ENCODE measurements at places on chromosomes 1 and 21. TPM values are rescaled to one million over a fixed set of nuclear protein-coding genes. Genes with fewer than 3 reads are reported as not detected.

GRCh38 chr1:53502641-53503432 lies 43.6 kb downstream of the DMRTB1 start:
- no peaks in the 10 kb centered on the region for H3K36me3 ChIP-seq
- H3K4me1 ChIP-seq, result peaks cover 2% of the 10 kb centered on the region
- H3K27ac ChIP-seq, result no peak overlapping the region

GRCh38 chr1:207459008-207459407 lies 4.9 kb downstream of the CR2 start:
- no peaks in the 10 kb centered on the region for H3K36me3 ChIP-seq
- no peak for DNase-seq
- no peak overlapping the region for H3K27ac ChIP-seq
- no peak overlapping the region for H3K4me3 ChIP-seq
- H3K4me1 ChIP-seq, result peaks cover 13% of the 10 kb centered on the region

- no peak overlapping the region for H3K4me3 ChIP-seq
- no peaks in the 10 kb centered on the region for H3K4me1 ChIP-seq
- no peaks in the 10 kb centered on the region for H3K27me3 ChIP-seq
- no peaks in the 10 kb centered on the region for H3K36me3 ChIP-seq
- DNase-seq, result no peak
These were observed 181.2 kb downstream of the DPYD start for GRCh38 chr1:97739596-97740103.

- H3K4me1 ChIP-seq, result no peaks in the 10 kb centered on the region
- H3K27me3 ChIP-seq, result no peaks in the 10 kb centered on the region
- no peak overlapping the region for H3K27ac ChIP-seq
- no peaks in the 10 kb centered on the region for H3K36me3 ChIP-seq
- no peak overlapping the region for H3K4me3 ChIP-seq
These were observed 130.4 kb downstream of the HS2ST1 start for GRCh38 chr1:87044840-87045239.

GRCh38 chr1:240151136-240151735 lies 59.6 kb downstream of the FMN2 start:
- no peaks in the 10 kb centered on the region for H3K36me3 ChIP-seq
- DNase-seq, result no peak
- H3K27me3 ChIP-seq, result no peaks in the 10 kb centered on the region
- no peak overlapping the region for H3K4me3 ChIP-seq
- H3K4me1 ChIP-seq, result no peaks in the 10 kb centered on the region
- no peak overlapping the region for H3K27ac ChIP-seq

- DNase-seq, result no peak
- peaks cover 84% of the 10 kb centered on the region for H3K27me3 ChIP-seq
- H3K27ac ChIP-seq, result no peak overlapping the region
- H3K4me1 ChIP-seq, result no peaks in the 10 kb centered on the region
These were observed 65.0 kb upstream of the DISP3 start for GRCh38 chr1:11413986-11414391.

DNA sequence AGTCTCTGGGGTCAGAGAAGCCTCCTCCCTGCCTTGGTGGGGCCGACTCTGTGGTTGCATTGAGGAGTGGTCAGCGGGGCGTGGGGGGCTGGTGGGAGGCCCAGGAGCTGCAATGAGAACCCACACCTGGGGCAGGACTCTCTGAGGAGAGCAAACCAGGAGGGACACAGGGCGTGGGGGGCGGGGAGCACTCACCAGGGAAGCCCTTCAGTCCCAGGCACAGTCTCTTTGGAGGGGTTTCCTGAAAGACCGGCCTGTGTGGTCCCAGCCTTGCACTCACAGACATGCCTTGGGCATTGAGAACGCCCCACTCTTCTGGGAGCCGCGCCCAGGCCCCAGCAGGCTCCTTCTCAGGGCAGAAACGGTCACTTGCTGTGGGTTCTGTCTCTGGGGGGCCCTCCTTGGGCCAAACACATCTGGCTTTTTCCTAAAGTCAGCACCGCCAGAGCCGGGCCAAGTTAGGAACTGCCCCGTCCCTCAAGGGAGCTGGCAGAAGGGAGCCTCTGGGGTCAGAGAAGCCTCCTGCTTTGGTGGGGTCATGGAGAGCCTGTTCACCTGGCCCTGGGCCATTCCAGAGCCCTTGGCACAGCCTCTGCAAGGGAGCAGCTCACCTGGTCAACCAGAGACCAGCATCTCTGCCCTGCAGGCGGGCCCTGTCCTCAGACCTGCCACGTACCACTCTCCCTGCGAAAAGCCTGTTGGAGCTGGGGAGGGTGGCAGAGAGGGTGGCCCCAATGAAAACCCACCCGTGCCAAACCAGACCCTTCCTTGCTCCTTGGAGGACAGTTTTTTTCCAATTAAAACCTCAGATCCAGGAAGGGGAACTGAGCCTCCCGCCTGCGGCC lies 59.9 kb upstream of the TTC34 start:
- H3K27ac ChIP-seq, result no peak overlapping the region
- no peak overlapping the region for H3K4me3 ChIP-seq
- H3K4me1 ChIP-seq, result no peaks in the 10 kb centered on the region
- no peaks in the 10 kb centered on the region for H3K36me3 ChIP-seq
- H3K27me3 ChIP-seq, result no peaks in the 10 kb centered on the region

DNA sequence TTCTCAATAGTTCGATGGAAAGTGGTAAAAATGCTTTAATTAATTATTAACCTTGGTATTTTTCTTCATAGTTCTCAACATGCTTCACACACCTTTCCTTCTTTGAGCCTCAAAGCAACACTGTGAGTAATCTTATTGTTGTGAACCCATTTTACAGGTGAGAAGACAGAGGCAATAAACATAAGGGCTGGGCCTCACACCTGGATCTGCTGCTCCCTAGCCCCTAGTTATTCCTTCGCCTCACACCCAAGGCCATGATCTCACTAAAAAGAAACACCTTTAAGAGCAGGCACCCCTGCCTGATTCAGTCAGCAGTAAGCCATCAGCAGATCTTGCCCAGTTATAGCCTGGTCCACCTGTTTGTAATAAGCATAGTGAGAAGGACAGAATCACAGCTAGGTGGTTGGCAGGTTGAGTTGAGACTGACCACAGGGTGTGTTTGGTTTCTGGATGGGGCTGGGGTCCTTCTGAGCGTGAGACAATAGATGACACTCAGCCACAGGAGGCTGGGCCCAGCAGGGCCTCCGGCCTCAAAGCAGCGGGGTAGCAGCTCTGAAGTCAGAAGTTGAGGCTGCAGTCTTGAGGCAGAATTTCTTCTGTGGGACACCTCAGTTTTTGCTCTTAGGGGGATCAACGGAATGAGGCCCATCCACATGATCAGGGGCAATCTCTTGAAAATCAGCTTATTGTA lies 203.9 kb downstream of the RHOU start:
- H3K4me1 ChIP-seq, result peaks cover 11% of the 10 kb centered on the region
- H3K36me3 ChIP-seq, result no peaks in the 10 kb centered on the region
- H3K4me3 ChIP-seq, result no peak overlapping the region
- no peak for DNase-seq
- H3K27ac ChIP-seq, result peak overlapping the region; percentile 69

DNA sequence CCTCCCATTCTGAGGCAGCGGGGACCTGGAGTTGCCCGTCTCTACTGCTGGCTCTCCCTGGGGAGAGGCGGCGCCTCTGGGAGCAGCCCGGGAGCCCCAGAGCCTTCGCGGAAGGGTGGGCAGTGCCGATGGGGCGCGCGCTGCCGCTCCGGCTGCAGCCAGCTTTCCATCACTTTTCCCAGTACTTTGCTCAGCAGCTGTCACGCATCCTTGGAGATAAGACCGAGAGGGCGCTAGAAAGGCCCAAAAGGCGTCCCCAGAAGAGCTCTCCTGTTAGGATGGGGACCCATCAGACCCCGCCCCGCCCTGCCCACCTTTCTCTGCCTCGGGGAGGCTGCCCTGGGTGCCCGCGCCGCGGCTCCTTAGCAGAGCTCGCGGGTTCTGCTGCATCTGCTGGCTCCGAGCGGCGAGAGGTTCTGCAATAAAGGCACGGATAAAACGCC lies 534 bp downstream of the KCNH1 start:
- no peak for DNase-seq
- peak overlapping the region; percentile 44 for H3K4me3 ChIP-seq
- no peaks in the 10 kb centered on the region for H3K27me3 ChIP-seq
- H3K36me3 ChIP-seq, result no peaks in the 10 kb centered on the region
- peaks cover 10% of the 10 kb centered on the region for H3K4me1 ChIP-seq
- H3K27ac ChIP-seq, result no peak overlapping the region

DNA sequence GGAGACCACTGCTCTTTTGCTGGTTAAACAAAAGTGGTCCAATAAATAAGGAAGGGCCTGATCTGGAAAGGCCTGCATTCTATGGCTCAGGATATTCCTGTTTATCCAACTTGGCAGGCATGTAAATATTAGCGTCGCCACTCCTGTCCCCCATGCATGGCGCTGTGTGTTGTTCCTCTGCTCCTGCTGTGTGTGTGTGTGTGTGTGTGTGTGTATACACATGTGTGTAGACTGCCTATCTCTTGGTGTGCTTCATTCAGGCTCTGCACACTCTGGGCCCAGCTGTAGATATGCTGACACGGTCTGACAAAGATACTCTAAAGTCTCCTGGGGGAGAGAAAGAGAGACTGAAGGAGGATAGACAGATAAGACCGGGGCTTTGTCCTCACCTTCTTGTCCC lies 6.8 kb downstream of the LMOD1 start:
- peak overlapping the region; percentile 83 for H3K27ac ChIP-seq
- H3K4me1 ChIP-seq, result no peaks in the 10 kb centered on the region
- no peak overlapping the region for H3K4me3 ChIP-seq
- no peaks in the 10 kb centered on the region for H3K27me3 ChIP-seq
- H3K36me3 ChIP-seq, result no peaks in the 10 kb centered on the region
- no peak for DNase-seq

DNA sequence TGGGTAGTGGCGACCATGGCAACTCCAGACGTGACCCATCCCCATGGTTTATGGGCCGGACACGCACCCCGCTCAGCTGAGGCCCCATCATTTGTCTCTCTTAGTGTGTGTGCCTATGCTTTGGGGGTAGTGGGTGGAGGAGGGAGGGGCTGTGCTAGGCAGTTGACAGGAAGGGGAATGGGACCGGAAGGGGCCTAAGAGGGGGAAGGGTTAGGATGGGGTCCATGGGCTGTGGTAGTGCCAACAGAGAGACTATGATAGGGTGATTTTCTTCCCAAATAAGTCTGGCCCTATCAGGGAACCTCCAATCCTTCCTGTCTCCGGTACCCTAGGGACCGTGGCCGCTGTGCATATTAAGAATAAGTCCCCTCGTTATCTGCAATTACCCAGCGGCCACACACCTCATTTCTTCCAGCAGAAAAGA lies 9.9 kb downstream of the DMAP1 start:
- H3K36me3 ChIP-seq, result peaks cover 32% of the 10 kb centered on the region
- no peaks in the 10 kb centered on the region for H3K27me3 ChIP-seq
- no peak for DNase-seq
- no peak overlapping the region for H3K27ac ChIP-seq

DNA sequence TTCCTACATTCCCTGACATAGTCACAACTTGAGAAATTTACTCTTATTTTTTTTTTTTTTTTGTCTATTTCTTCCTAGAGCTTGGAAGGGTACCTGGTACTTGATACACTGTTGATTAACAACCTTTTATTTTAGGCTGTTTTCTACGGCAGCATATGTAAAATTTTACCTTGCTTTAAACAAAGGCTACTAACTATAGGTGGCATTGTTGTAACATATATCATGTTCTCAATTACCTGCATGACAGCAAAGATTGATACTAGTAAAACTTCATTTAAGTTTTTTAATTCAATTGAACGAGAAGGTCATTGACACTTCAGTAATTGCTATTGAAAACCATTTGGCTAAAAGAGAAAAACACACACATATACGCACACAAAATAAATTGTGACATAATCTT lies 238.3 kb upstream of the ESRRG start:
- no peaks in the 10 kb centered on the region for H3K4me1 ChIP-seq
- no peak overlapping the region for H3K4me3 ChIP-seq
- DNase-seq, result no peak
- no peaks in the 10 kb centered on the region for H3K36me3 ChIP-seq

DNA sequence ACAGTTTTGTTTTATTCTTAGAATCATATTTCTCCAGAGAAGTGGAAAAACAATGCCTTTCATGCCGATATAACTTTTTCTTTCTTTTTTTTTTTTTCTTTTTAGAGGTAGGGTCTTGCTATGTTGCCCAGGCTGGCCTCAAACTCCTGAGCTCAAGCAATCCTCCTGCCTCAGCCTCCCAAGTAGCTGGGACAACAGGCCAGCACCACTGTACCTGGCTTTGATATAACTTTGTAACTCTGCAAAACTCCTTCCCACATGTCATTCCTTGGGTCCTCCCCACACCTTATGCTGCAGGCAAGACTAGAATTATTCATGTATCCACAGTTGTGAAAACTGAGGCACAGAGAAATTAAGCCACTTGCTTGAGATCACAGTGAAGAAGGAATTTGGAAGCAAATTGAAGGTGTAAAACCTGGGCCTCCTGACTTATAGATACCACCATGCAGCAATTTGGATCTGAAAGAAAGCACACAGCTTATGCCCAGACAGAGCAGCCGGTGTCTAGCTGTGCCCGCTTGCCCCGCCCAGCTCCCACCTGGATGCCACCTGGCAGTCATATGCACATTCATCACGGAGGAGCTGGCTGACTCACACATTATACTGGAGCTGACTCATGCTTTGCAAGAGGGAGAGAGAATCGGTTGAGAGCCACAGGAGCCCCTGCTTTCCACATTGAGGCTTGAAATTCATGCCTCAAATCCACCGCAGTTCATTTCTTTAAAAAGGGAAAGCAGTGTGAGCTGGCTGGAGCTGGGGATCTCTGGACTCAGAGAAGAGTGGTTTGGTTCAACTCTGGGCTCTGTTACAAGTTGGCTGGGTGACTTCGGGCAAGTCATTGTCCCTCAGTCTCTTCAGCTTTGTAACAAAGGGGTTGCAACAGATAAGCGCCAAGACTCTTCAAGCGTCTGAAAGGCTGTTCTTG lies 8.3 kb upstream of the SLC2A1 start:
- no peak for DNase-seq
- H3K4me3 ChIP-seq, result no peak overlapping the region
- peak overlapping the region; percentile 80 for H3K27ac ChIP-seq
- no peaks in the 10 kb centered on the region for H3K36me3 ChIP-seq

GRCh38 chr1:21280011-21280471 lies 10.2 kb downstream of the ECE1 start:
- H3K4me1 ChIP-seq, result peaks cover 56% of the 10 kb centered on the region
- H3K4me3 ChIP-seq, result no peak overlapping the region
- H3K27ac ChIP-seq, result peak overlapping the region; percentile 68
- no peaks in the 10 kb centered on the region for H3K36me3 ChIP-seq

- no peak for DNase-seq
- H3K27me3 ChIP-seq, result no peaks in the 10 kb centered on the region
These were observed 121.1 kb downstream of the PTPRU start for GRCh38 chr1:29357452-29357851.

GRCh38 chr1:81838600-81839218 lies 38.0 kb downstream of the ADGRL2 start:
- DNase-seq, result no peak
- no peaks in the 10 kb centered on the region for H3K27me3 ChIP-seq
- H3K36me3 ChIP-seq, result no peaks in the 10 kb centered on the region
- H3K4me3 ChIP-seq, result no peak overlapping the region
- H3K4me1 ChIP-seq, result peaks cover 27% of the 10 kb centered on the region

The PRELP gene
- 71.0 TPM for total RNA-seq

The KLF17 gene
- not detected for total RNA-seq

The CD101 gene
- total RNA-seq, result 2.5 TPM

The ATG4C gene
- total RNA-seq, result 7.2 TPM

The ID3 gene
- total RNA-seq, result 22.7 TPM

Data from esophagus squamous epithelium (tissue), 5 donors.